ENCODE measurements at places on chromosomes 7 and 10.

DNA sequence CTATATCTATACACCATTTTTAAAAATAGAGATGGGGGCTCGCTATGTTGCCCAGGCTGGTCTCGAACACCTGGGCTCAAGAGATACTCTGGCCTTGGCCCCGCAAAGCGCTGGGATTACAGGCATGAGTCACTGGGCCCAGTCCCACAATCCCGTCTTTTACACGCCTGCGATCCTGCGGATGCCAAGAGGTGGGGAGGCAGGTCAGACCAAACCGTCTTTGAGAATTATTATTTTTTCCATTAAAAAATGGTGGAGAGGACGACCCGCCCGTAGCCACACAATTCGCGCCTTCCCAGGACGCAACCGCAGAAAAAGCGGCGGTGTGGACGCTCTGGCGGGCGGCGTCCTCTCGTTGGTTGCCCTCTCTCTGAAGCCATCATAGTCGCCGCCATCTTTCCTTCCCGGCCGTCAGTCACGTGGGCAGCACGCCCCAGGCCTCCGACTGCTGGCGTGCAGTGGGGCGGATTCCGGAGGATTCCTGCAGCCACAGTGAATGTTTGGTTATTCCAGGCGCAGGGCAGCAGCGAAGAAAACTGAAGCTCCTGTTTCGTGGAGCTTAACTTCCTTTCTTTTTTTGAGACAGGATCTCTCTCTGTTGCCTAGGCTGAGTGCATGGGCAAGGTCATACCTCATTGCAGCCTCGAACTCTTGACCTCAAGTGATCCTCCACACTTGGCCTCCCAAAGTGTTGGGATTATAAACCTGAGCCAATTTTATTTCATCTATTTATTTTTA, 9.9 kb upstream of the EPHB4 start:
- H3K4me3 ChIP-seq = peak overlapping the region; percentile 78
- H3K36me3 ChIP-seq = peaks cover 7% of the 10 kb centered on the region
- H3K27ac ChIP-seq = peak overlapping the region; percentile 44
- DNase-seq = peak; percentile 57

- DNase-seq = no peak
- peak overlapping the region; percentile 74 for H3K4me3 ChIP-seq
- peaks cover 35% of the 10 kb centered on the region for H3K36me3 ChIP-seq
- H3K4me1 ChIP-seq = peaks cover 78% of the 10 kb centered on the region
These were observed 67.6 kb downstream of the STK17A start for GRCh38 chr7:43650457-43651052.

DNA sequence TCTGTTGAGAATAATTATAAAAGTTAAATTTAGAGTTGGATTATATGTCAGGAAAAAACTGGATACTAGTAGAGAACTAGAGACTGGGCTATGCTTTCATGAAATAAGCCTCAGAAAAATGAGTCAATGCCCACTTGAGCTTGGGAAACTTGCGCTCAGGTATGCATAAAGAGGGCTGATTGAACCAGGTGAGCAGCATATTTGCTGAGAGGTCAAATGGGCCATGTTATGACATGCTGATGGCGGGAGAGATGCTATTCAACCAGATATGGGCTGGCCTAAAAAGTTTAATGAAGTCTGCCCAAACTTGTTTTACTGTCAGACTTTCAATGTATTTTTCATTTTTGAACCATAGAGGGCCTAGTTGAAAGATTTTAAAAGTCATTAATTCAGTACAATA, 837.6 kb upstream of the GHITM start:
- no peak overlapping the region for H3K4me3 ChIP-seq
- H3K27me3 ChIP-seq = no peaks in the 10 kb centered on the region
- no peak overlapping the region for H3K27ac ChIP-seq
- no peaks in the 10 kb centered on the region for H3K4me1 ChIP-seq

GRCh38 chr10:27383595-27384542, 120.2 kb upstream of the RAB18 start:
- no peaks in the 10 kb centered on the region for H3K36me3 ChIP-seq
- DNase-seq = no peak
- H3K27me3 ChIP-seq = peaks cover 62% of the 10 kb centered on the region
- no peak overlapping the region for H3K4me3 ChIP-seq
- no peak overlapping the region for H3K27ac ChIP-seq
